ENCODE measurements at places on chromosomes 3 and 15. TPM values are rescaled to one million over a fixed set of nuclear protein-coding genes. Genes with fewer than 3 reads are reported as not detected.
A peak's percentile ranks its signal among the peaks of the same experiment; 100 is the strongest.

IL5RA gene
- total RNA-seq: 0.11 TPM

IGDCC3 gene
- total RNA-seq: 125 TPM

C3orf52 gene
- total RNA-seq: 23.7 TPM

ALDH1A3 gene
- 0.41 TPM for total RNA-seq

KBTBD13 gene
- not detected for total RNA-seq

CSPG4 gene
- 0.41 TPM for total RNA-seq

CASR gene
- total RNA-seq: 2.5 TPM

CRELD1 gene
- 60.3 TPM for total RNA-seq

PLSCR4 gene
- 9.2 TPM for total RNA-seq

GOLGA6L7 gene
- not detected for total RNA-seq

C3orf22 gene
- total RNA-seq: 0.44 TPM

IGSF11 gene
- 2.2 TPM for total RNA-seq

SLITRK3 gene
- total RNA-seq: not detected

- no peak for DNase-seq
Measured at GRCh38 chr3:138125548-138126221, 6.5 kb downstream of the A4GNT start.

GRCh38 chr3:134797057-134797740, 2.1 kb downstream of the EPHB1 start:
- no peak for DNase-seq

DNA sequence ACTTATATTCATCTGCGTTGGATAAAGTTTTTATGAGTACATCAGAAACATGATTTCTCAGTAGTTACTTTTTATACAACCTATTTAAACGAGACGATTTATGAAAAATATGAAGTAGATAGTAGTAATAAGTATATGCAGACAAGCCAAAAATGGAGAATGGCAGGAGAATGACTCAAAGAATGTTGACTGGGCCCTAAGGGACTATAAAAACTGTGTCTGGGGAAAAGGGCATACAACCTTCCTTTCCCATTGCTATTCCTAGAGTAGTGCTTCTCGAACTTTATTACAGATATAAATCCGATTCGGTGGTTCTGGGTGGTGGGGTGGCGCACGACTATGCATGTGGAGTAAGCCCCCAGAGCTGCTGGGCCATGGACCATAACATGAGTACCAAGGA, 558.5 kb downstream of the FOXP1 start:
- DNase-seq: no peak

DNA sequence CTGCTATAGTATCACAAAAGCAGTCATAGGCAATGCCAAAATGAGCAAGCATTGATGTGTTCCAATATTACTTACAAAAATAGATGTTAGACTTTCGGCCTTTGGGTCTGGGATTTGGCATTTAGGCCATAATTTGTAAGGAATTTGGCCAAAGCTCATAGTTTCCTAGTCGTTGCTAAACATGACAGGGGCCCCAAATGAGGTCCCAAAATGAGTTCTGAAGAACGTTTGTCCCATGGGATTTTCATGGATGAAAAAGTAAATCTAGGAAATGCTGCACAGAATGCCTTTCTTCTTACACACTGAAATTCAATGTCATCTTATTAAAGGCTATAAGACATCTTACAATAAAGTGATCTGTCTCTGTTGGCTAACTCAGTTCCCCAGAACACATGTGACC, 456.0 kb downstream of the CNTN4 start:
- no peak for DNase-seq

DNA sequence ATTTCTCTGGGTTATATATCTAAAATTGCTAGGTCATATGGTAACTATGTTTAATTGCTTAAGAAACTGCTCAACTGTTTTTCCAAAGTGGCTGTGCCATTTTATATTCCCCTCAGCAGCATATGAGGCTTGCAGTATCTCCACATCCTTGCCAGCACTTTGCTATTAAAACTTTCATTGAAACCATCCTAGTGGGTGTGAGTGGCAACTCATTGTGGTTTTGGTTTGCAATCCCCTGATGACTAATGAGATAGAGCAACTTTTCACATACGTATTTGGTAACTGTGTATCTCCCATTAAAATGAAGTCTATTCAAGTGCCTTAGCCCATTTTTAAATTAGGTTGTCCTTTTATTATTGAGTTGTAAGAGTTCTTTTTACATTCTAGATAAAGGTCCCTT, 17.3 kb downstream of the KPNA1 start:
- no peak for DNase-seq

DNA sequence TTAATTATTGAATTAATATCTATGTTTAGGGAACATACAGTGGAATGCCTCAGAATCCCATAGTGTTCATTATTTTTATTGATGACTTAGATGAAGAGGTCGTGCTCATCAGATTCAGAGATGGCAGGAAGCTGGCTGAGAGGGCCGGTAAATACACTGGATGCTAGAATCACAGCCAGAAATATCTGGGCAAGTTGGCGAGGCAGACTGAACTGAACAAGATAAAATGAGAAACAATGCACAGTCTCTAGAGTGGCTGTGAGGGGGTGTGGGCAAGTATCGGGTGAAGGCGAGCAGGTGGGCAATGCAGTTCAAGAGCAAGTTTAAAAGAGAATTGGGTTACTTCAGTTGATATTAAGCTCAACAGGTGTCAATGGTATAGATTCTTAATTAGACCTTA, 5.9 kb downstream of the DGKG start:
- no peak for DNase-seq

GRCh38 chr3:151214459-151214858, 11.4 kb upstream of the GPR171 start:
- DNase-seq: no peak

GRCh38 chr3:78729946-78730345, 1037.9 kb downstream of the ROBO1 start:
- no peak for DNase-seq

DNA sequence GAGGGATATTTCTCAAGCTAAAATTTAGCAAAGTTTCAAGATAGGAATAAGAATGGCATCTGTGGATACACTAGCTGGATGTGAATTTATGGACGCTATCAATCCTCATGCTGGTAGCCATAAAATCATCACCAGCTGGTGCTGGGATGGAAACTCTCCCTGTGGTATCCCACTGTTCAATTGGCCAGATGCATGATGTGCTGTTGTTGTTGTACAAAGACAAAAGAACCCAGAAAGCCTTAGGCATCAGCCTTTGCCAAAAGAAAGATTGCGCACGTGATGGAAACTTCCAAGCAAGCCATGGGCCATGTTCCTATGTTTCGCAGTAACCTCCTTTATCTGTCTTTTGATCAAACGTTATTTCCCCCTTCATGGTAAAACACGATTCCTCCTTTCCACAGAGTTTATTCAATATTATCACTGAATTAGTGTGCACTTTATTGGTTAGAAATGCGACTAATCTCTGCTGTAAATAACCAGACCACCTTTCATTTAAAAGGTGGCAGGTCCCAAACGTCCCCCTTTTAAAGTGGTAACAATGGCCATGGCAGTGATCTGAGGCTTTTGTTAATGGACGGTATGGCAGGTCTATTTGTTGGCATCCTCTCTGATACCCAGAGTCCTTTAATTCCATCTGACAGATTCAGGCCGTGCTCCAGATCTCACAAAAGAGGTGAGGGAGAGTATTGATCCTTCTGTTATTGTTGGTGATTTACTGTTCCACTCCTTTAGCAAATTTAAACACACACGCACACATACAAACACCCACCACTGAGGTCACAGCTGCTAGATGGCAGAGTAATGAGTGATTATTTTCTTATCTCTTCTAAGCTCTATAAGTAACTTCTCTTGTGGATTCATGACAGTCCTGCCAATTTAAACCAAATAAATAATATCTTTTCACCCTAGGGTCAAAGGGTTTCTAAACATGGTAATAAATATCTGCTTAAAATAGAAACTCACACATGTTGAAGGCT, 291.2 kb upstream of the KCNMB2 start:
- no peak for DNase-seq

- no peak for DNase-seq
Measured at GRCh38 chr3:30162579-30162978, 443.8 kb upstream of the TGFBR2 start.

GRCh38 chr3:49132437-49133225, at the start of gene LAMB2:
LAMB2 (minus strand) TSS chr3:49133050; CDS start chr3:49132867, 183 bp downstream.
- DNase-seq: peak; percentile 57

GRCh38 chr15:87477737-87478686, 778.5 kb downstream of the NTRK3 start:
- no peak for DNase-seq

- no peak for DNase-seq
Measured at GRCh38 chr3:185981621-185982020, 43.8 kb upstream of the TRA2B start.

GRCh38 chr3:8980756-8981257, 17.5 kb upstream of the RAD18 start:
- DNase-seq: no peak

DNA sequence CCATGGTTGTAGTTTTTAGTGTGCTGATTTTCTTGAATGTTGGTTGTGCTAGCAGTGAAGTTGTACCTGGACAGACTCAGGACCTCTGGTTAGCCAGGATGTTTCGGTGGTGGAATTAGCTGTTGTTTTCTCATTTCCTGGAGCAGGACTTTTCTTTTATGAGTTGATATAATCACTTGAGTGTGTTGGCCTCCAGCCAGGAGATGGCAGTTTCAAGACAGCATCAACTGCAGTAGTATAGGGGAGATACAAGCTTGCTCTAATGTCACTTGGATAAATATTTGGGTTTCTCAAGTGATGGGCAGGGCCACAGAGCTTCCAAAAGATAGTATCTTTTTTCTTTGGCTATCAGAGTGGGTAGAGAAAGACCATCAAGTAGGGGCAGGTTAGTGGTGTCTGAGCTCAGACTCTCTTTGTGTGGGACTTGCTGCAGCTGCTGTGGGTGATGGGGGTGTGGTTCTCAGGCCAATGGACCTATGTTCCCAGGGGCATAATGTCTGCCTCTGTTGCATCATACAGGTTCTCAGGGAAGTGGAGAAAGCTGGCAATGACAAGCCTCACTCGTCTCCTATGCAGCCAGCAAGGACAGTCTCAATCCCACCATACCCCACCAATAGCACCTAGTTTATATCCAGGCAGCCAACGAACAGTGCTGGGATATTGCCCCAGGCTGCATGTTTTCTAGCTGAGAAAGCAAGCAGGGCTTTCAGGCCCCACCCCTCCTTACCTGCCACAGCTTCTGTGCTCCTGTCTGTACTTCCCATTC, 14.6 kb upstream of the OR5K2 start:
- no peak for DNase-seq
